ENCODE measurements at places on chromosomes 1 and 21.
A peak's percentile ranks its signal among the peaks of the same experiment; 100 is the strongest.

DNA sequence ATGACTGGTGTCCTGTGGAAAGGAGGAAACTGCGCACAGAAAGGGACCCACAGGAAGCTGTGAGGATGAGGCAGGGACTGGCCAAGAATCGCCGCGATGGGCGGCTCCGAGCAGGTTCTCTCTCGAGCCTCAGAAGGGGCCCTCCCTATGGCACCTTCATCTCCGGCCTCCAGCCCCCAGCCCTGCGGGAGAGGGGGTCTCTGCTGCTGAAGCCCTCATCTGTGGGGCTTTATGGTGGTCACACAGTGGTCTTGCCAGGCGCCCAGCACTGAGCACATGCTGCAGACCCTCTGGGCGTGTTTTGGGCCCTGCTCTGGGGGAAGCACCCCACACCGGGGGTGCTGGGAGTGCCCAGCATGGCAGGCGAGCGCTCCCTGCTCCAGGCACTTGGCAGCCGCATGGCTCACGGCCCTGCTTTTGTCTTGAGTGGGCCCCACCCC, 86.6 kb upstream of the ACTRT2 start:
- DNase-seq: no peak

- no peak for DNase-seq
Observed at GRCh38 chr1:1210726-1211540, 3.0 kb downstream of the TNFRSF4 start.

DNA sequence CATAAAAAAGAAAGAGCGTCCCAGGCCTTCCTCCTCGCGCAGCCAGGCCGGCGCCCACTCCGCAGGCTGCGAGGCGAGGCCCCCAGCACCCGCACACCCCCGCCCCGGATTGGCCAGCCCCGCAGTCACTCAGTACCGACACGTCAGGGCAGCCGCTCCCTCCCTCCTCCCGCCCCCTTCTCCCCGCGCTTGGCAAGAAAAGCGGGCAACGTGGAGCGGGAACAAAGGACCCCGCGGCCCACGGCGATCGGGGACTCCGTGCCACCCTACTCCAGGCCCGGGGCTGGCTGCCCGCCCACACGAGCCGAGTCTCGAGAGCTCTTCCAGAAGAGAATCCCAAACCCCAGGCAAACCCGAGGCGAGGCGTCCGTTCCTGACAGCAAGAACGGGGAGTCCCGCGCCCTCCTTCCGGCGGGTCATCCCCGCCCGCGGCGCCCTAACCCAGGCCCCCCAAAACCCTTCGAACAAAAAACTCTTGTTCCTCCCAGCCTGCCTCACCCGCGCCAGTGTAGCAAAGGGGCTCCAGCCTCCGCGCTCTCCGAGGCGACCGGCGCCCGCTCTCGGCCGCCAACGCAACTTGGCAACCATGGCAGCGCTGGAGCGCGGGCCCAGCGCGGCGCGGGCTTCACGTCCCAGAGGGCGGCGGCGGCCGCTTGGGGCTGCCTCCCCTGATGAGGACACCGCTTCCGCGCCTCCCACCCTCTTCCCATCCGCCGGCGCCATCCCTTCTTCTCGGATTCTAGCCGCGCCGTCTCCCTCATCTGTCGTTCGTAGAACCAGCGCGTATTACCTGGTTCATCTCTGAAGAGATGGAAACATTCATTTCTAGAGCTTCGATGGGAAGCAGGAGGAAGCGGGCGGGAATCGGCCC, 645 bp downstream of the IVNS1ABP start:
- DNase-seq: peak; percentile 80

DNA sequence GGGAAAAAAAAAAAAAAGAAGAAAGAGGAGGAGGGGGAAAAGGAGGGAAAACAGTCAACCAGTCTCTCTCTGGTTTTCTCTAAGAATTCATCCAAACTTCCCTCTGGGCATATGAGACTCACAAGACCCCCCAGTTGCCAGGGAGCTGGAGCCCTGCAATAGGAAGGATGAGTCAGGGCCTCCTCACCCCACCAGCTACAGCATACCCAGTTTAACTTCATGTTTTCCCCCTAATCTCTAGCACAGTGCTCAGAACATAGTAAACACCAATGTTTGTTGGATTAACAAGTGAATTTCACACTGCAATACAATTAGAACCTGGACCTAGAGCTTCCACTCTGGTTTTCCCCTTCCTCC, 7.8 kb downstream of the F11R start:
- DNase-seq: no peak

DNA sequence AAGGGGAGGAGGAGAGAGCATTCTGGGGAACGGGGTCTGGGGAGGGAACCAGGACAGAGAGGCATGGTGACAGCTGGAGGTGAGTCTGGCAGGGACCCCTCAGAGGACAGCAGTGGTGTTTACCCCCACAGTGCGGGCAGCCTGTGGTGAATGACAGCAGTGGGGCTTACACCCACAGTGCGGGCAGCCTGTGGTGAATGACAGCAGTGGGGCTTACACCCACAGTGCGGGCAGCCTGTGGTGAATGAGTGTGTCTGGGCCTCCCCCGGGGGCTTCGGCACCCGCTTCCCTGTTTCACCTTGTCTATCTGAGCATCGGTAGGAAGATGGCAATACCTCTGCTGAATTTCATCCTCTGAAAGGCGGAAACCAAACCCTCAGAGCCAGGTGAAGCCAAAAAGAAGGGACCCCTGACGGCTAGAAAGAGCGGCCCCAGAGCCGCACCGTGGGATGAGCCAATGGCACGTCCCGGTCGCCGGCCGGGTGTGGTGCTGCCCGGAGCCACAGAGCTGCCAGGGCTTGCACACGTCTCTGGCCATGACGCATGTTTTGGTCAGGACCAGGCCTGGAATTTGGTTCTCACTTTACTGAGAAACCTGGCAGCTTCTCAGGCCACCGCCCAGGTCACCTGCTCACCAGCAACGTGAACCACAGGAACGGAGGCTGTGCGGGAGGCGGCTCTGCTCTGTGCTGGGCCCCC, 54.1 kb downstream of the SIK1 start:
- no peak for DNase-seq

GRCh38 chr1:84803604-84804003, 89.4 kb downstream of the LPAR3 start:
- DNase-seq: no peak

GRCh38 chr1:53390736-53391135, 62.9 kb upstream of the LRP8 start:
- no peak for DNase-seq

DNA sequence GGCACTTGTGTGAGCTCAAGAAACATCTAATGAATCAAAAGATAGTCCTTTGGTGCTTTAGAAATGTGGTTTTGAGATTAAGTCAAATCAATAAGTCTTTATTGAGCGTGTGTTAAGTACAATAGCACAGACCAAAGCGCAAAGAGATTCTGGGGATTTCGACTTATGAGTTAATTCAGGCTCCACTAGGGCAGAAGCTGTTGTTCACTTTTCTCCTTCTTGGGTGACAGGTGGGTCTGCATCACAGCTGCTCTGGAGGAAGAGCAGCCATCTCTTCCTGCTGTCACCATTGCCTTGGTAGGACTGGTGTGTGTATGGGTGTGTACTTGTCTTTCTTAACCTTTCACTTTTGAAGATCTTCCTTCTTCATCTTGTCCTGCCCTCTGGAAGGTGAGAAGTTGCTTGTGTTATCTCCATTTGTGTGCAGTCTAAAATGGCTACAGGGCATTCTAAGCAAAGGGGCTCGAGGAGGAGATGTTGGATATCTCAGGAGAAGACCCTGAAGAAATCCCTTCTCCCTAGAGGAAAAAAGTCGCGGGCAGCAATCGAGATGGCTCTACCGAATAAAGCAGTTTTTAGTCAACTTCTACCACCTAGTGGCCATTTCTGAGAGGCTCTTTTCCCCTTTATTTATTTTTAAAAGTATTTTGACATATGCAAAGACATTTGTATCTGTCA, 22.9 kb upstream of the DISC1 start:
- DNase-seq: no peak

GRCh38 chr1:63813829-63814277, 40.0 kb downstream of the ROR1 start:
- DNase-seq: no peak

GRCh38 chr1:35564037-35564883, 6.7 kb downstream of the NCDN start:
- peak; percentile 67 for DNase-seq

DNA sequence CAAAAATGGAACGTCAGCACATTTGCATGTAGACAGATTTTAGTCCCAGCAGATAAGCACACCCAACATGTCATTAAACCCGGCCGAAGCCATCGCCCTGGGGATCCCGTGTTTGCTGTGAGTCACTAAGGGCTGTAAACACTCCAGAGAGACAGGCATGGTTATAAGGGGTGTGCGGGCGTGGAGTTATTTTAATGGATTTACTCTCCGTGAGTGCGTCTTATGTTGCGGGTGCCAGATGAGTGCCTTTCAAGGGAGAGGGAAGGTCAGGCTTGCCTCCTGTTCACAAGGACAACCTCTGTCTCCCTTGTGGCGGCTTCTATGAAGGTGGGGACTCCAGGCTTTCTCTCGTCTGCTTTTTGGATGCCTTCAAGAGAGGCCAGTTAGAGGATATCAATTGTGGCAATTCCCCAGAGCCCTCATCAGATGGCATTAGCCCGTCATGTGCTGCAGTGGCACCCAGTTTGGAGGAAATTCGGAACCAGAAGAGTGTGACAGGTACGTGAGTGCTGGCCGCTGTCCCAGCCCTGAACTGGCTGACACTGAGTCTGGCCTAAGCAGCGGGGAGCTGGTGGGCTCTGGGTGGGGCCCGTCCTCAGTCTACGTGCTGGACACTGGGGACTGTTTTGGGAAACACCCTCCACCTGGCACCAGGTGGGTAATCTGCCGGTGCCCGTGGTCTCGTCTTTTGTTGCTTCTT, 223.8 kb upstream of the TMEM51 start:
- no peak for DNase-seq

DNA sequence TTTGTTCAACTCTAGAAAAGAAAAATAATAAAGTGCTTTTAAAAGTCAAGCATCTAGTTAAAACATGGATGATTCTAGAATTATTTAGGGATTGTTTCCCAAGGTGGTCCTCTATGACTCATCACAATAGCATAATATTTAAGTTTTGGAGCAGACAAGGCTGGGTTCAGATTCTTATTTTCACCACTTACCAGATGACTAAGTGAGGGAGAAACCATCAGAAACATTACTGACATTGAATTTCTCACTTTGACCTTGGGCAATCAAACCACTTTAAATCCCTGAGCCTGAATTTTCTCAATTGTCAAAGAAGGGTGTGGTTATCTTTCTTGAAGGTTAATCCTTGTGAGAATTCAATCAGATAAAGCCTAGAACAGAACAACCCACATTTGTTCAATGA, 102.5 kb upstream of the PTGFR start:
- no peak for DNase-seq

DNA sequence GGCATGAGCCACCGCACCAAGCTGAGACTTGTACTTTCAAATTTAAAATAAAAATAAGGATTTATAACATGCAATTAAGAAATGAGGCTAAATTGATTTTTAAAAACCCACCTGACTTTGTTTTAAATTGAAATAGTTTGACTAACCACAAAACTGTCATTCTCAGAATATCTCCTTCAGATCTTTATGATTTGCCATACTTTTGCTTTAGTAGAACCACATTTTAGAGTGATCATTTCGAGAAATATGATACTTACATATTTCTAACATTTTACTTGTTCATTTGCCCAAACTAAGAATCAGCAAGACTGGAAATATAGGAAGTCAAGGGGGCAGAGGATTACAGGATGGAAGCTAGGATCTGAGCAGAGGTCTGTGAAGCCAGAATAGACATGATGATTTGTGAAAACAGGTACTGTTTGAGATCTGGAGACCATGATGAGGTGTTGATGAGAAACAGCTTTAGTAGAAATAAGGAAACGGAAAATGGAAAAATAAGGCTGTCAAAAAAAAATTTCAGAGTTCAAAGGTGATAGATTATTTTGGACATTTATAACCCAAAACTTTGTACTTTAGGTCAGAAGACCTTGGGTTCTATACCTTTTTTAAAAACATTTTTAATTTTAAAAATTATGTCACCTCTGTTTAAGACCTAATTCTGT, 44.8 kb downstream of the GIPC2 start:
- no peak for DNase-seq

GRCh38 chr1:167648978-167649744, 19.1 kb downstream of the RCSD1 start:
- DNase-seq: no peak

DNA sequence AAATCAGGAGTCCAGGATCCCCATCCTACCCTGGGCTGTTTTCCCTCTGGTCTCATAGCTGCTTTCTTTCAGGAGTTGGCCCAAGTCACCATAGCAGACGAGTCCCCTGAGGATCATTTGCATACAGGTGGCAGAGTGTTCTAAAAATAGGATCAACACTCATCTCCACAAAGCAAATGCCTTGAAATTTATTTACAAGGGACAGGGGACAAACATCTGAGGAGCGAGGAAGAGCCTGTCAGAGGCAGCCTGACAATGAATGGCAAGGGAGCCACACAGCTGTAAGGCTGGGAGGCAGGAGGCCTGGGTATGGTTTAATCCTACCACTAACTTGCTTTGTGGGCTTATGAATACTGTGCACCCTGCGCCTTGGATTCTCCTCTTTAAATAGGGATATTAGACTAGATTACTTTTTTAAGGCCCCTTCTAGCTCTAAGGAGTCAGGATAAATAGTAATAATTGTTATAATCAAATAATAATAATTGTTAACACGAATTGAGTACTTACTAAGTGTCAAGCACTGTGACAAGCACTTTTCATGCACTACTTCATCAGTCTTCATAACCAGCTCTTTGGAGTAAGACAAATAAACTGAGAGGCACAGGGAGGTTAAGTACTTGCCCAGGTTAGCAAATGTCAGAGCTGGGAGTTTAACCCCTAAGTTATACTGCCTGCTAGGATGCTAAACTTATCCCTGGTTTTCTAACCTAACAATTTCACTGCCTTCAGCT, 34.5 kb downstream of the RAB3B start:
- no peak for DNase-seq

GRCh38 chr1:38037221-38037939, 9.2 kb downstream of the POU3F1 start:
- no peak for DNase-seq

DNA sequence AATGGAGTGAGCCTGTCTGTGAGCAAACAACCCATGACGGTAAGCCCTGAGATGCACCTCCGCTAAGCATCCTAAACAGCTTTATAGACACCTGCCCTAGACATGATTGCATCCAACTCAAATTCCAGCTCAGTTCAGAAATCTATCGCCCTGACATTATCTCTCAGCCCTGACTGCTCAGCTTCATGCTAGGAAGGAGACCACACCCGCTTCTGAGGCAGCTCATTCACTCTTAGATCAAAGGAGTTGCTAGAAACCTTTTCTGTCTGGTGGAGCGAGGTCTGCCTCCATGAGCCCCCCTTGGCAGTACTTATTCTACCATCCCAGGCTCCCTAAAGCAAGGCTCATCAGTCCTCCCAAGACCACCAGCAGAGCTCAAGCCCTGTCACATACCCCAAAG, 17.0 kb downstream of the IL10RB start:
- DNase-seq: no peak

- no peak for DNase-seq
Observed at GRCh38 chr1:153767519-153767918, 7.7 kb upstream of the SLC27A3 start.

GRCh38 chr1:109844609-109845008, 66.0 kb upstream of the CSF1 start:
- DNase-seq: no peak

DNA sequence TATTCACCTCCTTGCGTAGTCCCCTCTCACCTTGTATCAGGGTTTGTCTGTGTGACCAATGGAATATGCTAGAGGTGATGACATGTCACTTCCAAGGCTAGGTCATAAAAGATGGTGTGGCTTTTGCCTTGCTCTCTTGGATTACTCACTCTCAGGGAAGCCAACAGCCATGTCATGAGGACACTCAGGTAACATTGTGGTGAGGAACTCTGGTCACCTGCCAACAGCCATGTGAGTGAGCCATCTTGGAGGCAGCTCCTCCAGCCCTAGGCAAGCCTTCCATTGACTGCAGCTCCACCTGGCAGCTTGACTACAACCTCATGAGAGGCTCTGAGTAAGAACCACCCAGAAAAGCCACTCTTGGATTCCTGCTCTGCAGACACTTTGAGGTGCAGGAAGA, 11.0 kb upstream of the HEYL start:
- DNase-seq: no peak

All from activated T-helper 1 cell treated with anti-CD3 and anti-CD28 coated beads, Interleukin-2, amount 50 U/mL, for 16 hours (primary cell).